ENCODE measurements at places on chromosomes 2 and 18.
A peak's percentile ranks its signal among the peaks of the same experiment; 100 is the strongest.

DNA sequence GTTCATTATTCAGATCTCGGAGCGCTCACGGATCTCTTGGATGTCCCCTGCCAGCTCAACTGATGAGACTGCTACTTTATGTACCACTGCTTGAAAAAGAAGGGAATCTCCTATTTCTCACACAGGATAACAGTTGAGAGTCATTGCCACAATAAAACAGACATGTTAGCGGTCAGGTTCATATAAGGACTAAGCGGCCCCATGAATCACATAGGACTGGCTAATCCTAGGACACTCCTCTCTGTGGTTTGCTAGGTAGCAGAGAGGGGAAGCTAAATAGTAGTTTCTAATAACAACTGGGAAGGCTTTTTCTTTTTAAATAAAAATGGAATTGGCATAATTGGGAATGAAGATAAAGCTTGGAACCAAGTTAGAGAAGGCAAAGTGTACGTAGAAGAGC is 15.9 kb upstream of the TGFA start:
- DNase-seq, result no peak

GRCh38 chr2:233233618-233234230 is 17.7 kb upstream of the ATG16L1 start:
- no peak for DNase-seq

DNA sequence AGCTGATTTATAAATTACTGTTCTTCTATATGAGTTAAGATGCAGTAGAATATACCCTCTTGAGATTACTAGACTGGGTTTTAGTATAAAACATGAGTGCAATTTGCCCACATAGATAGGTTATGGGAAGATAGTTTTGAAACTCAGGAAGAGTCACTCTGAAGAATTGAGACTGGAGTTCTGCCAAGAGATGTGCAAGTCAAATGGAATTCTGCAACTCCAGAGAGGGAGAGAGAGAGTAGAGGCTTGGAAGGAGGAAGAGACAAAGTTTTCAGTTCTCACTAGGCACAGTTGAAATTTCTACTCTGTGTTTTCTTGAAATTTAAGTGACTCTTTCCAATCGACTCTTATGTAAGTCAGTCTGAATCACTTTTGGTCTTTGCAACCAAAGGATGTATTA is 878.8 kb downstream of the TSN start:
- DNase-seq, result no peak

GRCh38 chr2:46460241-46460921 is 19.0 kb upstream of the TMEM247 start:
- DNase-seq, result no peak

- DNase-seq, result no peak
These were observed 545 bp downstream of the GLI2 start for GRCh38 chr2:120736202-120736623.

GRCh38 chr18:11040823-11041656 is 108.3 kb downstream of the PIEZO2 start:
- peak; percentile 52 for DNase-seq

- DNase-seq, result no peak
These were observed 51.3 kb downstream of the NCOA1 start for GRCh38 chr2:24542269-24542872.

DNA sequence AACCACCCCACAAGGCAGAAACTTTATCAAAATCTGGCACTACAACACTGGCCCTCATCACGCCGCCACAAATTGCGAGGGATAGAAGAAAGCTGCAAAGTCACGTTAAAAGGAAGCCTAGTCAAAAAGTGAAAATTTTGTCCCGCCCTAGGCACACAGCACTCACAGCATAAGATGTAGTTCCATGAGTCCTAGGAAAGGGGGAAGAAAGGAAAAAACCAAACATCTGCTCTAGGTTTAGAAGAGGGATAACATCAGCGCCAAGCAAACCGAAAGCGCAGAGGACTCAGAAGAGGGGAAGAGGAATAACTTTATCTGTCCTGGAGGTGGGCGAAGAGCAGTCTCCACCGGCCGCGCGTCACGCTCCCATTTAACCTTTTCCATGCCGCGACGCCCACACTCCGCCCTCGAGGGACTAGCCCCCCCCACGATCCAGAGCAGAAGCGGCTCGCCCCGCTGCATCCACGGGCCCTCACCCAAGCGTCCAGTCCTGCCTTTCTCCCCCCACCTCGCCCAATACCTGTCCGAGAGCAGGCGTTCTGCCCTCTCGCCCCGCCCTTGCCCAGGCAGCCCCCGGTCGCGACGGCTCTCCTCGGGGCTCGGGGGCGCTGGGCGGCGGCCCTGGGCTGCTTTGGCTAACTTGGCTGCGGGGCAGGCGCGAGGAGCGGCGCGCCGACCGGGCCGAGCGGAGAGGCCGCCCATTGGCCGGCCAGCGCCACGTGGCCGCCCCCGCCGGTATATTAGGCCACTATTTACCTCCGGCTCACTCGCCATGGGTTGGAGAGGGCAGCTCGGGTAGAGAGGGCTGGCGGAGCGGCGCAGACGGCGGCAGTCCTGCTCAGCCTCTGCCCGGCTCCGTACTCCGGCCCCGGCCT is at the start of gene HOXD1:
HOXD1 (plus strand) TSS at position 770 of the 875 bp plus-strand sequence. CDS start 134 bp downstream, outside the sequence.
- DNase-seq, result peak; percentile 76

- DNase-seq, result no peak
These were observed 73.0 kb downstream of the COMMD1 start for GRCh38 chr2:61978522-61978921.

GRCh38 chr2:28697602-28698149 is 54.0 kb upstream of the PPP1CB start:
- DNase-seq, result no peak

- DNase-seq, result no peak
These were observed 11.8 kb downstream of the PLEKHM3 start for GRCh38 chr2:208013285-208014178.

DNA sequence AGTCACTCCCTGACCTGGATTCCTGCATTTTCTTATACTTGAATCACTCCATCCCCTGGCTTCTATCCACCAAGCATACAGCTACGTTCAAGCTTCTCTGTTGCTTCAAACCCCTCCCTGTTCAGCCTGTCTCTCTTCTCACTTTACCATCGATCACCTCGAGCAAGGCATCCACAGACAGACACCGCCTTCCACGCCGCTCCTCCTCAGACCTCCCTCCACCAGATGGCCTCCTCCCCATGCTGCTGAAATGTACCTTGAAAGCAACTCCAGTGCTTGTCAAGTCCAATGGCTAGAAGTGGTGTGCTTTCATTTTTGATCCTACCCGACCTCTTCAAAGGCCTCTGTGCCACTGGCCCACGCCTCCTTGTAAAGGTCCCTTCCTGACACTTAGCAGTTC is 131.3 kb upstream of the ACAA2 start:
- no peak for DNase-seq

DNA sequence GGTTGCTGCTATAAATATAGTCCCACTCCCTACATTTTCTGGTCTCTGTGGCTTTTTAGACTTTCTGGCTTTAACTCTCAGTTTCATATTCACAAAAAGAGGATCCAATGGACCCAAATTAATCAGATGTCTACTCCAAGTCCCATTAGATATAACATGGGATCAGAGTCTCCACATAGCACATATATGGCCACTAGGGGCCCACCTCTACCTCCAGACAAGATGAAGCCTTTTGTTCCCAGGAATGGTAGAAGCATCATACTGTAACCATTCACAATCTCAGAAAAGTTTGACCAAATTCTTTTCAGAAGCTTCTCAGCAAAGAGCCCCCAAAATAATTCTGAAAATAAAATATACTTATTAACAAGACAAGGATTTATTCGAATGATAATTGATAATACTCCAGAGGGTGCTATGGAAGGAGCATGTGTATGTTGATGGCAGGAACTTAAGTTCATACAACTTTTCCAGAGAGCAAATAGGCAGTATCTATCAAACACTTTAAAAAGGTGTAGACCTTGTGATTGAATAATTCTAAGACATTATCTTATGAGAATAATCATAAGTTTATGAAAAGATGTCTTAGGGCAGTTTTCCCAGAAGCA is 382.3 kb upstream of the CRIM1 start:
- no peak for DNase-seq

GRCh38 chr2:133426791-133427190 is 141.5 kb downstream of the NCKAP5 start:
- DNase-seq, result no peak

GRCh38 chr2:20425884-20426283 is 21.0 kb upstream of the RHOB start:
- peak; percentile 26 for DNase-seq
